Left colon (tissue), 2 donors: ENCODE measurements at places on chromosomes 11 and 22.

DNA sequence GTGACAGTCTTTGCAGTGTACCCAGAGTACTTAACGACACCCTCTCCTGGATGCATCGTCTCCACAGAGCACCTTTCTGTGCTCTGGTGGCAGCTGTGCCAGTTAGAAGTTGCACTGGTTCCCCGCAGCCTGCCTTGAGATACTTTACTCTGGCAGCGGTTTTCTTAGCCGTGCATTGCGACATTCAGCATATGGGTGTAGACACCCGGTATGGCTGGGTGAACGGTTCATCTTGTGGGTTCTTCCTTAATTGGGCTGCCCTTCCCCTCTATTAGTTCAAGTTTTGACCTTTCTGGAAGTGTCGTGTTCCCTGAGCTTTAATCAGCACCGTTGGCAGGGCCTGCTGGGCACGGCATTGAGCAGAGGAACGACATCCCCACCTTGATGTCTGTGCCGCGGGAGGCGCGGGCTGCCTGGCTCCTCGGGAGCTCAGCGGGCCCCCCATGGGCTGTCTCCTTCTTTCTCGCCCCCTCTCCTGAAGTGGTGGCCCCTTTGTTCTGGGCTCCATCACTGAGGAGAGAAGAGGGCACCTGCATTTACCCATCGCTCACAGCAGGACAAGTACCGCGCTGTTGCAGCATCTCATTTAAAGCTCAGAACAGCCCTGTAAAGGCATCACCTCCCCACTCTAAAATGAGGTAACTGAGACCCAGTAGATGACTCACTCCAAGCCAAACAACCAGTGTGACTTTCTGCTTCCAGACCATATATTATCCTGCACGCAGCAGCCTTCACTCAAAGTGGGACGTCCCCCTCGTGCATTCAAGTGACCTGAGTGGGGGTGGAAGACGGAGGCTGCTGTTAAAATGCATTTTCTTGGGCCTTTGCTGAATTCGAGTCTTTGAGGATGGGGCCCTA lies 13.3 kb downstream of the FAM83F start:
- no peak for DNase-seq

DNA sequence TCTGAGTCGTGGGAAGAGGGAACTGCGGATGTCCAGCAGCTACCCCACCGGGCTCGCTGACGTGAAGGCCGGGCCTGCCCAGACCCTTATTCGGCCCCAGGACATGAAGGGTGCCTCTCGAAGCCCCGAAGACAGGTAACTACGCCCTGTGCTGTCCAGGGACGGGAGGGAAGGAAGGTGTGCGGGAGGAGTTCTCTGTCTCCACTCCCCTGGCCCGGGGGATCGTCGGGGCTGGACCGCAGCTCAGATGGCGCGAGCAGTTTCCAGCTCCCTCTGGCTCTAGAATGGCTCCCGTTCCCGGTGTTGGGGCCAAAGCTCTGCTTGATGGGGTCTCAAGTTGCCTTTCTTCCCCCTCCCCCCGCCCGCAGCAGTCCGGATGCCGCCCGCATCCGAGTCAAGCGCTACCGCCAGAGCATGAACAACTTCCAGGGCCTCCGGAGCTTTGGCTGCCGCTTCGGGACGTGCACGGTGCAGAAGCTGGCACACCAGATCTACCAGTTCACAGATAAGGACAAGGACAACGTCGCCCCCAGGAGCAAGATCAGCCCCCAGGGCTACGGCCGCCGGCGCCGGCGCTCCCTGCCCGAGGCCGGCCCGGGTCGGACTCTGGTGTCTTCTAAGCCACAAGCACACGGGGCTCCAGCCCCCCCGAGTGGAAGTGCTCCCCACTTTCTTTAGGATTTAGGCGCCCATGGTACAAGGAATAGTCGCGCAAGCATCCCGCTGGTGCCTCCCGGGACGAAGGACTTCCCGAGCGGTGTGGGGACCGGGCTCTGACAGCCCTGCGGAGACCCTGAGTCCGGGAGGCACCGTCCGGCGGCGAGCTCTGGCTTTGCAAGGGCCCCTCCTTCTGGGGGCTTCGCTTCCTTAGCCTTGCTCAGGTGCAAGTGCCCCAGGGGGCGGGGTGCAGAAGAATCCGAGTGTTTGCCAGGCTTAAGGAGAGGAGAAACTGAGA lies 1.4 kb downstream of the ADM start:
- no peak for DNase-seq

GRCh38 chr11:103652013-103652412 lies 384.4 kb upstream of the DDI1 start:
- DNase-seq, result no peak

DNA sequence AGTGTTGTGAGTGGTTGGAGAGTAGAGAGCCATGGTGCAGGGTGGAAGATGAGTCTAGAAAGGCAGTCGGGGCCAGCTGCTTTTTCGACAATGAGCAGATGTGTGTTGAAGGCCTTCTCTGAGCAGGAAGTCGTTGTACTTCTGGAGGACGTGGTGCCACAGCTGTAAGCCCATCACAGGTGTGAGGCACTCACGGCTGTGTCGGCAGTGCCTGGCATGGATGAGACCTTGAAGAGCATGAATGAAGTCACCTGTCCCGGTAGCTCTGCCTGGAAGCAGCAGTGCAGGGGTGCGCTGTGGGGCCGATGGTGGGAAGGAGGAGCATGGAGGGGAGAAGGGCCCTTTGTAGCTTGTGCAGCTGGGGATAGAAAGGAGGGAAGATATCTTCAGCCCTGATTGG lies 165.2 kb downstream of the PKNOX2 start:
- DNase-seq, result no peak

DNA sequence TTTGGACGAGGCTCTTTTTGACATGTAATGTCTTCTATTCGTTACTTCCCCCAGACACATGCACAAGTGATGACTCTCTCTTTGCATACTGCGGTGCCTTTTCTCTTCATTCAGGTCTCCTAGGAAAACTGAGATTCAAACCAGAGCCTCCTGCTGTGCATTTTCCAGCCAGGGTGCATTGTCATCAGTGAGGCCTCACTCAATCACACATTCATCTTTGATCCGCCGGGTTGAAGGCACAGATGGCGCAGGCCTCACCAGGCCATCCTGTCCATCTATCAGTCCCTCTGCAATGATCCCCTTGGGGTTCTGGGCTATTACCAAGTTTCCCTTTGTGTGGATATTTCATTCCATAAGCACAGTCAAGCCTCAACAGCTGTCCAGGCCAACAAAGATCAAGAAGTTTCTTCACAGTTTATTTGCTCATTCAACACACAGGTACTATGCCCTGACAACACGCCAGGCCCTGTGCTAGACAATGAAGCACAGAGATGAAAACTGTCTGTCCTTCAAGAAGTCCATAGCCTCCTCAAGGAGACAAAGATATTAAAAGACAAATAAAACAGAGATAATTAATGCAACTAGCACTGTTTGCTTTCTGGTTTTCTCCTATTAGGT lies 107.8 kb downstream of the LARGE1 start:
- no peak for DNase-seq

- DNase-seq, result peak; percentile 63
Measured at GRCh38 chr22:30574095-30574981, at the start of gene GAL3ST1. TSS of gene GAL3ST1 (minus strand) at chr22:30574665. CDS start at chr22:30557392, 17,273 bp downstream.

DNA sequence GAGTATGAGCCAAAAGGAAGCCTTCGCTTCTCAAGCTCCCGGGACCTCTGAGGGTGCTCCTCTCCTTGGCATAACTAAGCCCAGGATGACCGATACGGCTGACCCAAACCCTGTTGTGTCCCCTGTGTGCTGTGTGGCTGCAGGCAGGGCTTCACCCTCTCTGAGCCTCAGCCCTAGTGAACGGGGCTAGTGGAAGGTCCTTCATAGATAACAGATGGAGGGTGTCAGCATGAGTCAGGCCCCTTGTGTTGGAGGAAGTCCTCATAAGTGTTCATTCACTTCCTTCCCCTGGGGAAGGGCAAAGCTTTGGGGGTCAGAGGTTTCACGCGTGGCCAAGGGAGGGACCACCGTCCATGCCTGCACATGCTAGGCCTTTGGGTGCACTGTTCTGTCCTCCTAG lies 21.5 kb downstream of the SHISAL1 start:
- DNase-seq, result no peak

GRCh38 chr11:36313750-36314433 lies 17.8 kb downstream of the PRR5L start:
- DNase-seq, result no peak

- DNase-seq, result no peak
Measured at GRCh38 chr22:28955817-28956216, 72.4 kb downstream of the ZNRF3 start.
